ENCODE measurements at places on chromosomes 6 and 20.

- DNase-seq: no peak
Measured at GRCh38 chr6:133540361-133540760, 299.2 kb downstream of the EYA4 start.

GRCh38 chr6:144690133-144690532 lies 405.0 kb downstream of the UTRN start:
- no peak for DNase-seq

DNA sequence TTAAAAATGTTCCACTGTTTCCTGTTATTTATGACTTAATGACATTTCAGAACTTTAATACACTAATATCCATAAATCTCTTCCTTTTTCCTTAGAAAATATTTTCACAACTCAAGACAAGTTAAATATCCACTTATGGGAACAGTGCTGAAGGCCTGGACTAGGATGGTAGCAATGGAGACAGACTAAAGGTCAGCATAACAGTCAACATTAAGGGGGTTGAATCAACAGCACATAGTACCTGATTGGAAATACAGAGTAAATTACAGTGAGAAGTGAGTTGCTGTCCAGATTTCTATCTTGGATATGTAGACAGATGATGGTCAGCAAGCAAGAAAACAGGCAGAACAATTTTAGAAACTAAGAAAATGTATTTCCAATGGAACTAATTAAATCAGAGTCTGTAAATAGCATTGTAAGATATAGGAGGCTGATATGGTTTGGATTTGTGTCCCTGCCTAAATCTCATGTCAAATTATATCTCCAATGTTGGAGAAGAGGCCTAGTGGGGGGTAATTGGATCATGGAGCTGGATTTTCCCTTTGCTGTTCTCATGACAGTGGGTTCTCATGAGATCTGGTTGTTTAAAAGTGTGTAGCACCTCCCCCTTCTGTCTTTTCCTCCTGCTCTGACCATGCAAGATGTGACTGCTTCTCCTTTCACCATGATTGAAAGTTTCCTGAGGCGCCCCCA lies 682.7 kb downstream of the MAFB start:
- DNase-seq: no peak

DNA sequence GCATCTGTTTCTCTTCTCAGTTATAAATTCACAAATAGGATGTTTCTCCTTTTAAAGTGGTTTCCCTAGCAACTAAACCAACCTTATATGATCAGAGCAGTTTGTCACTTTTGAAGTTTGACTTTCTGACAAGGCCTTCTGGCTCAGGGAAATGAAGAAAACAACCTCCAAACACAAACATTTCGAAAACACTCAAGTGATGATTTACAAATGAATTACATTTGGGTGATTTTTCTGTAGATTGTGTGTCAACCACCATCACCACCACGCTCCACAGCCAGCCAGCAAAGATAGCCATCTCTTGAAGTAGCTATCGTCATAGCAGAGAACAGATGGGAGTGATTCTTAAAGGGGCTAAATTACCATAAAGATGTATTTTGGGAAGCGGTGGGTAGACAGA lies 16.5 kb upstream of the MLIP start:
- no peak for DNase-seq

GRCh38 chr20:59577037-59577808 lies 27.1 kb upstream of the PHACTR3 start:
- DNase-seq: no peak

DNA sequence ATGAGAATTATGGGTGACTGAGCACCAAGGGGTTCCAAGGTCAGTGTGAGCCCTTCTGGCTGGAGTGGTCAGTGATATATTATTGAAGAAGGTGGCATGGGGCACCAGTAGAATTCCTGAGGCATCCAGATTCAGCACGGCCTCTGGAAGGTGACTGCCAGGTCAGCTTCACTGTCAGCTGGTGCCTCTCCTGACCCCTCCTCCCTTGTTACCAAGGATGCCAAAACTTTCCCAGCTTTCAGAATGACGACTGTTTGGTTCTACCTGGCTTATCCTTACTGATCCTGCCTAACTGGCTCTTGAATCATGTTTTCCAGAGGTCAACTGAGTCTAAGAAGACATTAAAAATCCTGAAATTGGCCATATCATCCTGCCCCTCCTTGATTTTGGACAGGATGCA lies 189.2 kb upstream of the AGPAT4 start:
- DNase-seq: no peak

DNA sequence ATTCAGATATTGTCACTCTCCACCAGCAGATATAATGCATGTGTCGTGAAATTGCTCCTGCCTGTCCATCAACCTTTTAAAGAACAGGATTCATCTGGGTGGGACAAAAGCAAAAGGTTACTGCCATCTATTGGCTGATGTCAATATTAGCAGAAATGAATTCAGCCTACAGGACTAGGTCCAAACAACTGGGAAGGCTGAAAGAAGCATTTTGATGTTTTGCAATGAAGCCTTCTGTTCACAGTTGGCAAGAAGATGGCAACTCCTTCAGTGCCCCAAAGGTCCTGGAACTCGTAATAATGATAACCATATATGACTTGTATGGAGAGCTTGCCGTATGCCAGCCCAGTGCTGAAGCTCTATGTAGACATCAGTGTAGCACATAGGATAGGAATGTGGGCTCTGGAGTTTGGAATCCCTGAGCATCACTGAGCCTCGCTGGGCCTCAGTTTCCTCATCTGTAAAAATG lies 7.5 kb downstream of the BCAS1 start:
- peak; percentile 41 for DNase-seq

- no peak for DNase-seq
Measured at GRCh38 chr6:29945281-29945820, 3.0 kb downstream of the HLA-A start.

GRCh38 chr6:16947375-16948015 lies 154.4 kb upstream of the STMND1 start:
- peak; percentile 33 for DNase-seq

- DNase-seq: no peak
Measured at GRCh38 chr6:21556968-21557721, 36.4 kb upstream of the SOX4 start.

GRCh38 chr6:167965592-167966539 lies 31.6 kb upstream of the KIF25 start:
- peak; percentile 60 for DNase-seq

DNA sequence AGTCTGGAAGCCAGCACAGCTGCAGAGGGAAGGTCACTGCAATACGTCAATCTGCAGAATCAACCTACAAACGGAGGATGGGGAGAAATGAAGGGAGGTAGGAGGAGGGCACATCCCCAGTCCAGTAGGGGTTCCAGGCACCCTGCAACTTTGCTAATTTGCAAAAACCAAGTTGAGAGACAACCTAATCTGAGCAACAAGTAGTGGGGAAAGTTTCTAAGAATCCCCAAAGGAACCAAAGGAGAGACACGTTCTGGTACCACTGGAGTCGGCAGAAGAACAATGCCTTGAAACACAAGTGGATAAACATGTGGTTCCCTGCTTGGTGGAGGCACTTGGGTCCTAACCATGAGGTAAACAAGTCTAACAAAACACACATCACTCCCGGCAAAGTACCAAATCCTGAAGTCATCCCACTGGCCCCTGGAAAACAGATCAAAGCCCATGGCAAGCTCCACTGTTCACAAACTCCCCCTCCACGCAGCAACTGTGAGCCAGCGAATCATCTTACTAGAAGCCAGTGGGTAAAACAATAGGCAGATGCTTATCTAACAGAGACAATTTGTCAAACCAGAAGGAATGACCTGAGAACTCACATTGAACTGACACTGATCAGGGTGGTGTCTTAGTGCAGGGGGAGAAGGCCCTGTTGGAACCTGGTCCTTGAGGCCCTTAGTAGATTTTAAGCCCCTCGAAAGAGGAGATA lies 4.7 kb downstream of the MRPS18A start:
- DNase-seq: no peak

DNA sequence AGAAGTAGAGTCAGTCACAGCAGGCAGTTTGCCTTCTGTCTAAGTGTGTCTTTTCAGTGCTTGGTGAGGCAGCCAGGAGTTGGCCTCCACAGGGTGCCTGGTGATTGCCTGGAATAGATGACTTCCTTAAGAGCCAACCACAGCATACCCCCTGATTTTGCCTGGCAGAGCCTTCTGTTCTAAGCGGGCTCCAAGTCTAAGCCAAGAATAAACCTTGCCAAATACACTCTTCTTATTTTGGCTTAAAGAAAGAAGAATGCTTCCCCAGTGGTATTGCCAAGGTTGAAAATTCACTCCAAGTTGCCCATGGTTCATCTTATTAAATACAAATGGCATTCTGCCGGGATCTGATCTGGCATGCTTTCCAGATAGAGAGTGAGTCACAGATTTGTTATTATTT lies 1424.8 kb upstream of the EYS start:
- no peak for DNase-seq

GRCh38 chr20:59647271-59647670 lies 42.9 kb downstream of the PHACTR3 start:
- no peak for DNase-seq

GRCh38 chr6:6998194-6998569 lies 109.6 kb upstream of the RREB1 start:
- DNase-seq: no peak

- DNase-seq: no peak
Measured at GRCh38 chr20:46293084-46293483, 15.2 kb downstream of the CDH22 start.

- no peak for DNase-seq
Measured at GRCh38 chr6:127221201-127221600, 45.5 kb upstream of the RNF146 start.

DNA sequence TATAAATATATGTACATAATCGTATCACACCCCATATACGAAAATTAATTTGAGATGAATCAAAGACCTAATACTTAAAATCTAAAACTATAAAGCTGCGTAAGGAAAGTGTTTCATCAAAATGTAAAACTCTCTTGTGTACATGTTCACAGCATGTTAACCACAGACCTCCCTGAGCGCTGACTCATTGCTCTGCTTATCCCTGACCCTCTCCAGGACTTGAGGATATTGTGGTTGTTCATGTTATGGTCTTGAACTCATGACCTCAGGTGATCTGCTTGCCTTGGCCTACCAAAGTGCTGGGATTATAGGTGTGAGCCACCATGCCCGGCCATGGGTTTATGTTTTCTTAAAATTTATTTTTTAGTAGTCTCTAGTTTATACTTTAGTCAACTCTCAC lies 14.2 kb downstream of the FAM83B start:
- no peak for DNase-seq

GRCh38 chr20:41618807-41619311 lies 682 bp upstream of the CHD6 start:
- DNase-seq: no peak

- no peak for DNase-seq
Measured at GRCh38 chr6:151869787-151870186, 62.3 kb downstream of the ESR1 start.

- DNase-seq: no peak
Measured at GRCh38 chr6:150537491-150537890, 62.2 kb upstream of the PLEKHG1 start.

DNA sequence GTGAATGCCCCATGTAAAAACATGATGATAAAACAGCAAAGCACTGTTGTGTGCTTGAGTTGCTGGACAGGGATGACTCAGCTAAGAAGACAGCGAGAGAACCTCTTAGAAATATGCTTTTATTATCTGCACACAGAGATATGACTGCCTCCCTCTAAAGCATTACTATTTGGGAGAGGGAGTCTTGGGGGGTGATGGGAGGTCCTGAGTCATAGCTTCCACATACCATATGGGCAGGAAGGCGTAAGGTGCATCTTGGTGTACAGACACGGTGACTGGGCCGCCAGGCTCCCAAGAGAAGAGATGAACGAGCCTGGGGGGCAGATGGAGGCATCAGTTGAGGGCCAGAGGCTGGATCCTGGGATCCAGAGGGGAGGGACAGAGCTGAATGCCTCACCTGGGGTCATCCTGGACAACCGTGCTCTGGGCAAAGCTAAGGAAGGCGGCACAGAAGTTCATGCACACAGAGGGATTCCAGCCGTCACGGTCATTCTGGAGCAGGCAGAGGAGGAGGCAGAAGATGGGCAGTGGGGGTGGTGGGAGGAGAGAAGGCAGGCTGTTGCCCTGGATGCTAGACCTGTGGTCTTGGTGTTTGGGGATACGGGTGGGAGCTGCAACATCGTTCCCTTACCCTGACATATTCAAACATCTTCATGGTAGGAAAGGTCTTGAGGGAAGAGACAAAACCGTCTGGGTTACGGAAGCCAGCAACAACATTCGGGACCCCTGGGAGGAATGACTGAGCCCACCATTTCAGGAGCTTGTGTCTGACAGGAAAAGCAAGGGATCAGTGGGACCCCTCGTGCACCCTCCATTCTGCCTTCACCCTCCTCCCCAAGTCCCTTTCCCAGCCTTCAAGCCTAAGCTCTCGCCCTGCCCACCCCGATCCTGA lies 2.0 kb downstream of the DXO start:
- no peak for DNase-seq

DNA sequence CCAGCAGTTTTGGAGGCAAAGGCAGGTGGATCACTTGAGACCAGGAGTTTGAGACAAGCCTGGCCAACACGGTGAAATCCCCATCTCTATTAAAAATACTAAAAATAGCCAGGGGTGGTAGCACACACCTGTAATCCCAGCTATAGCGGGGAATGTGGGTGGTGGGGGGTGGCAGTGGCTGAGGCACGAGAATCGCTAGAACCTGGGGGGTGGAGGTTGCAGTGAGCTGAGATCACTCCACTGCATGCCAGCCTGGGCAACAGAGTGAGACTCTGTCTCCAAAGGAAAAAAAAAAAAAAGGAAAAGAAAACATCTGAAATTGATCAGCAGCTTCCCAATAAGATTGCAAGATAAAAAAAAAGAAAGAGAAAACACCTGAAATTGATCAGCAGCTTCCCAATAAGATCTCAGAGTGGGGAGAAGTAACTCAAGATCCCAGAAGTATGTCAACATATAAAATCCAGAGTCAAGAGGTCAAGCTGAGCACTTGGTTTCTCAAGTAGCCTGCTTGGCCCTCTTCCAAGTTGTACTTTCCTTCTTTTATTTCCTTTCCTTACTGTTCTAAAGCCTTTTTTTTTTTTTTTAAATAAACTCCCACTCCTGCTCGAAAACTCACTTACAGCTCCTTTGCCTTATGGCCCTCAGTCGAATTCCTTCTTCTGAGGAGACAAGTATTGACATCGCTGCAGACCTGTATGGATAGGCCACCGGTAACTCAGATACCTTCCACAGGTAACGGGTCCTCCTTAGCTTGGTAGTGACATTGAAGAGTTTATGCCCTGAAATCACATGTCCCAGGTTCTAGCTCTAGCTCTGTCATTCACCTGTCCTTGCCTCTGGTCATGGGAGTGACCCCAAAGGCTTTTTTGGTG lies 368.5 kb upstream of the SYNCRIP start:
- DNase-seq: no peak

Measured in large intestine (tissue), 12 donors.